Sciatic nerve (tissue), 2 donors: ENCODE measurements at places on chromosomes 2 and 18.
A peak's percentile ranks its signal among the peaks of the same experiment; 100 is the strongest.

DNA sequence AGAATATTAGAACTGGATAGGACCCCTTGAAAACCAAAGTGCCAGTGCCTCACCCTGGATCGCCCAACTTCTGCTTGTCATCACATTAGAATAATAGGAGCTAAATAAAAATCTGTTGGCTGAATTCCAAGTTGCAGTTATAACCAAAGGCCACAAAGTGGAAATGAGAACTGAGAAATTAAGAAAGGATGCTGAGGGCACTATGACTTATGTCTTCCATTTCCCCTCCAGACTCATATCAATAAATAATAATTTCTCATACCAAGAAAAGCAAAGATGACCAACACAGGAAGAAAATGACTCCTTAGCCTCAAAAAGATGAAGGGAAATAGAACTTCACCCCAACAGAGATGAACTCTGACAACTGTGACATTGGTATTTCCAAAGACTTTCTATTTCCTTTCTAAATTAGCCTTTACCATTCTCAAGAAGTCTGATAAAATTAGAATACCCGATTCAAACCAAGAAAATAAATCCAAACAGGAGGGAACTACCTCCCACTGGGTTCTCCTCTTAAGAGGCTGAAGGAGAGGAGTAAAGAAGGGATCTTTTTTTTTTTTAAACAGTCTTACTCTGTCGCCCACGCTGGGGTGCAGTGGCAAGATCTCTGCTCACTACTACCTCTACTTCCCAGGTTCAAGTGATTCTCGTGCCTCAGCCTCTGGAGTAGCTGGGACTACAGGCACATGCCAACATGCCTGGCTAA lies 46.5 kb upstream of the EPG5 start:
- no peak for DNase-seq

DNA sequence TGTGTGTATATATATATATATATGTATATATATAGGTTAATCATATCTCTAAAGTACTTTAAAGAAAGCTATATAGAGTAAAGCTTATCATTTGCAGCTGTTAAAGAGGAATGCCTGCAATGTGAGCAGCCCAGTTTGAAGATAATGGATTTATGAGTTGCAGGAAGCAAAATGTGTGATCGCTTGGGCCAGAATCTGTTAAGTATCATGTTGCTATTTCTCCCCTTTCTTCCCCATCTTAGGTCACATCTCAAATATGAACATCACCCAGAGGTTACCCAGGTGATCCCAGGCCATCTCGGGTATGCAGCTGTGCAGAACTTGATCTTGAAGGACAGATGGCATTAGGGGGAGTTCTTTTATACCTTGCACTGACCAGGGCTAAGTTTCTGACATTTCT lies 316.5 kb downstream of the MTX2 start:
- no peak for DNase-seq

GRCh38 chr2:48479915-48480314 lies 50.0 kb upstream of the STON1 start:
- DNase-seq = no peak

GRCh38 chr2:136505462-136505861 lies 259.9 kb upstream of the THSD7B start:
- no peak for DNase-seq

DNA sequence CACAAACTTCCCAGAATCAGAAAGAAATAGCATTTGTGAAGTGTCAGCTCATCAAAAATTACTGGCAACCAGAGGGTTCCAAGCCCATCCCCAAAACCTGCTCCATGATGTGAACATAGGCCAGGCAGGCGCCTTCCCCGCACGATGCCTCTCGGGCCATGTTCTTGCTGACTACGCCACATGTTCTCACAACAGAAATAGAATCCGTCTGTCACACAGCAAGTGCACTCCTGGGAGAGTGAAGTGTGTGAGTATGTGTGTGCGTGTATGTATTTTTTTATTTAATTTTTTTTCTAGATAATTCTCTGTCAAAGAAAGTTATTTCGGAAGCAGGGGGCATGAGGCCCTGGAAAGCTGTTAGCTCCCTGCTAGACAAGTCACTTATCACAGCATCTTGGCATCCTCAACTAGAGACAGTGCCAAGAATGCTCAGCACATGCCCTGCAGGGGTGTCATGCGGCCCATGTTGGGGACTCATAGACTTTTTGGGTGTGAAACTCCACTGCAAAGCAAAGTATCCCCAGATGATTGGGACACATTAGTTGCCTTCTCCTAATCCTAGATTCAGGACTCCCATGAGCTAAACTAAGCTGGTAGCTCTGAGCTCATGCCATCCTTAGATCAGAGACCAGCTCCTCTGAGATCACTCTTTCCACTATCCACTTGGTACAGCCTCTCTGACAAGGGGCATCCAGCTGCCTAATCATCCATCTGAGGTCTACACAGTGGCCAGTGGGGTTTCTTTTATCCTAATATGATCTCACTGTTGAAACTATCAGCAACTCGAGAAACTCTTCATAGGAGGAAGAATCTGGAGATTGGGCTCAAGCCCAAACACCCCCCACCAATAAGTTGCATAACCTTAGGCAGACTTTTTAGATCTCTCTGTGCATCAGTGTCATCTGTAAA lies 53.2 kb upstream of the CYRIA start:
- no peak for DNase-seq

DNA sequence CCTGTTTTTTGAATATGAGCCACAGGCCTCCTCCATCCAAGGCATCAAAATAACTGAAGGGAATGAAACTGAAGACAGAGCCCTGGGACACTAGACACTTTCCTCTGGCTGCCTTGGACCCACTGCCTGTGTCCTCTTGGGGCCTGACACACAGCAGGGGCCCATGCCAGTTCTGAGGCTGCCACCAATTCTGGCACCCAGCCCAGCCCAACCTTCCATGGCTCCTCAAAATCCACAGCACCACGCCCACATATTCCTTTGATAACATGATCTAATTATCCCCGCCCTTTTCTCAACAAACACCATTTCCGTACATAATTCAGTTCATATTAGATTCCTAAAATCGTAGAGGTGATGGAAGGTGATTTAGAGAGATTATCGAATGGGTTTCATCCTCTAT lies 64.2 kb downstream of the EMX1 start:
- no peak for DNase-seq

- DNase-seq = no peak
These were observed 35.0 kb downstream of the SMARCAL1 start for GRCh38 chr2:216447293-216447692.

GRCh38 chr2:72129681-72130340 lies 17.9 kb downstream of the CYP26B1 start:
- peak; percentile 52 for DNase-seq

- DNase-seq = no peak
These were observed 410.8 kb upstream of the LYPD1 start for GRCh38 chr2:133080822-133081221.

- DNase-seq = no peak
These were observed 847.4 kb upstream of the GCFC2 start for GRCh38 chr2:76558157-76558556.

DNA sequence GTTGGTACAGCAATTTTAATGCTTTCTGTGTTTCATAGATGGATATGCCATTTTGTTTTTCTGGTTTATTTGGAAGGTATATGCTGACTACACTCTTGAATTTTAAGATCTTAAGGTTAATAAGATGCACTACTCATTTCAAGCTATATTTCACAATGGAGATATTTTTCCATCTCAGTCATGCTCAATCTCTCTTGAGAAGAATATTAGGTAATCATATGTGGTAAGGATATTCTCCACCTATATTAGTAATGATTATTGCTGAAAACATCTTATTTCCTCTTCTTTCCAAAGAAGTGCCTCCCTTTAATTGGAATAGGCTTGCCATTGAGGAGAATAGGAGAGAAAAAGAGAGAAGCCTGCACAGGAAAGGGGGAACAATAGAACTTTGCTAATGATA lies 40.1 kb downstream of the EPB41L3 start:
- DNase-seq = no peak

DNA sequence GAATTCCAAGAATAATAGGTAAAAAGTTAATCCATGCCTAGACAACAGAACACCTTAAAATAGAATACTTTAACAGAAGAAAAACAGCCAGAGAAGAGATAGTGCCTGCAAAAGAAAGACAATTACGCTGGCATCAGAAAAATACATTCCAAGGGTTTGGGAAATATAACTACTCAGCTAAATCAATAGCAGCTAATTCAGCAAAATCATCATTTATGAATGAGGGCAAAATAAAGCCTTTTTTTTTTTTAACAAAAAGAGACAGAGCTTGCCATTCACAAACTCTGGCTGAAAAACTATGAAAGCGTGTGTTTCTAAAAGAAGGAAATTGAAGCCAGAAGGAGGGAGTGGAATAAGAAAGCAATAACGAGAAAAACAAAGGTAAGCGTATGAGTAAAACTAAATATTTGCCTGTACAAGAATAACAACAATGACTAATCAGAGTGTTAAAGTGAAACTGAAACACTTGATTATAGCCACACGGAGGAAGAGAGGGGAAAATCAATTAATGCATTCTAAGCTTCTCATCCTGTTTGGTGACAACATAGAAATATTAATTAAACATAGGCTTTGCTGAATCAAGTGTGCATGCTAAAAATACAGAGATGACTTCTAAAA lies 90.2 kb downstream of the EHD3 start:
- no peak for DNase-seq

DNA sequence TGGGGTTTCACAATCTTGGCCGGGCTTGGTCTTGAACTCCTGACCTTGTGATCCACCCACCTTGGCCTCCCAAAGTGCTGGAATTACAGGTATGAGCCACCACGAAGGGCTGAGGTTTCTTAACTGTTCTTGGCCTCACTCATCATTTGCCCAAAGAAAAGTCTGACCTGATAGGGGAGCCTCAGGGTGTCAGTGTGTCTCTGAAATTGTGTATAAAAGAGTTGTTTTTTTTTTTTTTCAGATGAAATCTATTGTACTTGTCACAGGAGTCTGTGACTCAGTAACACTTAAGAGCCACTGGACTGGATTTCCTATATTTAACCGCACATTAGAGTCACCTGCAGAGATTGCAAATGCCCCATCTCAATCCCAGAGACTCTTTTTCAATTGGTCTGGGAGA lies 16.9 kb downstream of the PMAIP1 start:
- DNase-seq = no peak

GRCh38 chr2:143321994-143322393 lies 192.8 kb downstream of the ARHGAP15 start:
- no peak for DNase-seq

- DNase-seq = no peak
These were observed 104.9 kb downstream of the VWA3B start for GRCh38 chr2:98191883-98192282.

- peak; percentile 92 for DNase-seq
These were observed 127.3 kb downstream of the DNER start for GRCh38 chr2:229586746-229587705.

DNA sequence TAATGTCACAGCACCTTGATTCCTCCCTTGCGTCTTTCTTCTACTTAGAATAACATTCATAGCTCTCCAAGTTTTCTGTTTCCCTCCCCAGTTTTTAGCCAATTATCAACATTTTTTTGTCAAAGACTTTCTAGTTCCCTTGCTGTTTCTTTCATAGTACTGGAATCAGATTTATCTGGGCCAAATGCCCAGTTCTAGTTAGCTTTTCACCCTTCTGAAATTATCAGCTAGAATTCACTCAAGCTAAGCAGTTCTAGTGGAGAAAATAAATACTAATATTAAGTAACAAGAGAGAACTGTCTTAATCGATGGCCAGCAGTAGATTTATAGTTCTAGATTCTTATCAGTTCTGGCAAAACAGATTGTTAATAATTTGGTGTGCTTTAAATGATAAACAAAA lies 36.2 kb downstream of the EFEMP1 start:
- DNase-seq = no peak

GRCh38 chr2:186308347-186308746 lies 177.7 kb upstream of the ZC3H15 start:
- DNase-seq = no peak

- no peak for DNase-seq
These were observed 879 bp upstream of the XDH start for GRCh38 chr2:31415421-31415820.

GRCh38 chr2:173929441-173929840 lies 35.7 kb downstream of the SP3 start:
- no peak for DNase-seq

DNA sequence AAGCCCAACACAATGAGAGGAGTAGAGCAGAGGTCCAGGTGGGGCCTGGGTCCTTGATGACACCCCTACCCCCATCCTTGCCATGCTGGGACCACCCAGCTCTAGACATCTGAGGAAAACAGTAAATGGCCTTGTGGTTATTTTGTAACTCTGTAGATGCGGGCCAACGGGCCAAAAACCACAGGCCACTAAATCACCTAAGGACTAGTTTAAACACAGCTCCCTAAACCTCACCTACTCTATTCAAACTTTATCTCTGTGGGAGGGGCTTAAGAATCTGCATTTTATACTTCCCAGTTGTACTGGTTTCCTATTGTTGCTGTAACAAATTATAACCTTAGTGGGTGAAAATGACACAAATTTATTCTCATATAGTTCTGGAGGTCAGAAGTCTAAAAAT lies 19.0 kb upstream of the SERTAD2 start:
- DNase-seq = no peak

- no peak for DNase-seq
These were observed 84.2 kb upstream of the ID2 start for GRCh38 chr2:8597559-8598225.

- no peak for DNase-seq
These were observed 618 bp downstream of the POLR2D start for GRCh38 chr2:127857265-127857808.

DNA sequence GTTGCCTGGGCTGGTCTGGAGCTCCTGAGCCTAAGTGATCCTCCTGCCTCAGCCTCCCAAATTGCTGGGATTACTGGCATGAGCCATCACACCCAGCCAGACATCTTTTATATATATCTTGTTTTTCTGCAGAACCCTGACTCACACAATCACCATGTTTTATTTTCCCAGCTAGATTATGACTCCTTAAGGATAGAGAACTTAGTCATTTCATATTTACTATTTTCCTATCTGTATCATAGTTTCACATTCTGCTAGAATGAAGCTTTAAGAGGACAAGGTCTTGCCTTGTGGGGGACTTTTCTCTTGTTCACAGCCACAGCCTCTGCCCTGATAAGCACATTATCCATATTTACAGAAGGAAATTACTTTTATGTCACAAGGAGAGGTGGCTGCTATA lies 73.9 kb downstream of the LBH start:
- DNase-seq = no peak

DNA sequence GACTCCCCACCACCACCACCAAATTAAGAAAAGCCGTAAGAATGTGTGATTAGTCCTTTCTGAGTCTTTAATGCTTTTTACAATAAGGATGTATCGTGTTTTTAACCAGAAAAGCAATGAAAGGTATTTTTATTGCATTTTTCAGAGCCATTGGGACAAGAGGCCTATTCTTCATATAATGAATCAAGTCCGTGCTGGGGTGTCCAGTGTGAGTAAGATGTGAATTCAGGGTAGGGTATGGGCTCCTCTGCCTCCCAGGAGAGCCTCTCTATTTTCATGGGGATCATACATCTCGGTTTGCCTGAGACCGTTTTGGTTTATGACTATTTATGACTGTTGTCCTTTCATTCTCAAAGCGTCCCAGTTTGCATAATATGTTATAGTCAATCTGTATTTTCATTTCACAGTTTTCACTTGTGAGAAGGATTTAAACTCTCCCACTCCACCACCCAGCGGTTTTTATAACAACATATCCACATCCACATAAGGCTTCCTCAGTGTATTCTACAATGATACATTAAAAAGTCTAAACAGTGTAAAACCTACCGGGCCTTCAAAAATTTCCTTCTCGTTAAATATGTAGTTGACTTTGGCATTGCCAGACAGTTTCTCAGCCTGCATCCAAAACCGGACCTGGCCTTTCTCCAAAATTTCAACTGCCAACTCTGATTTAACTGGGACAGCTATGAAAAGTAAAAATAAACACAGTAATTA lies 80.8 kb upstream of the LPIN2 start:
- DNase-seq = no peak
